ENCODE measurements at places on chromosomes 5 and 9.

GRCh38 chr9:20397348-20397747 is 225.0 kb downstream of the MLLT3 start:
- no peaks in the 10 kb centered on the region for H3K36me3 ChIP-seq
- H3K4me3 ChIP-seq = no peak overlapping the region
- H3K27ac ChIP-seq = no peak overlapping the region
- DNase-seq = no peak
- 0 out of 2 replicates have a peak, but pooled peaks cover 2% of the 10 kb centered on the region for H3K4me1 ChIP-seq
- no peaks in the 10 kb centered on the region for H3K27me3 ChIP-seq

DNA sequence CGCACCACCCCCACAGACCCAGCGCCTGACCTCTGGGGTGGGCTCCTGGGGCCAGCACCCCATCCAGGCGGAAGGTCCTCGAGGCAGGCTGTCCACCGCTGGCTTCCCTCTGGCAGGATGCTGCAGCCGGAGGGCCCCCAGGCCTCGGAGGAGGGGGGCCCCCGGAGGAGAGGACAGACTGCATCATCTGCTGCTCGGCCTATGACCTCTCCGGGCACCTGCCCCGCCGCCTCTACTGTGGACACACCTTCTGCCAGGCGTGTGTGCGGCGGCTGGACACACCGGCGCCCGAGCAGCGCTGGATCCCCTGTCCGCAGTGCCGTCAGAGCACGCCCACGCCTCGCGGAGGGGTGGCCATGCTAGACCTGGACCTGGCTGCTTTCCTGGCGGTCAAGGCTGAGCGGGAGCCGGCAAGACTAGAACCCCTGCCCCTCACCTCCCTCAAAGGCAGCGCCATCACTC is 1.2 kb downstream of the RNF224 start:
- H3K36me3 ChIP-seq = no peaks in the 10 kb centered on the region
- no peaks in the 10 kb centered on the region for H3K27me3 ChIP-seq
- no peak overlapping the region for H3K27ac ChIP-seq
- H3K4me1 ChIP-seq = peaks cover 2% of the 10 kb centered on the region

- H3K27ac ChIP-seq = no peak overlapping the region
- no peaks in the 10 kb centered on the region for H3K27me3 ChIP-seq
- no peaks in the 10 kb centered on the region for H3K36me3 ChIP-seq
- no peak for DNase-seq
- H3K4me3 ChIP-seq = no peak overlapping the region
Measured at GRCh38 chr5:62623271-62623670, 44.7 kb downstream of the LRRC70 start.

DNA sequence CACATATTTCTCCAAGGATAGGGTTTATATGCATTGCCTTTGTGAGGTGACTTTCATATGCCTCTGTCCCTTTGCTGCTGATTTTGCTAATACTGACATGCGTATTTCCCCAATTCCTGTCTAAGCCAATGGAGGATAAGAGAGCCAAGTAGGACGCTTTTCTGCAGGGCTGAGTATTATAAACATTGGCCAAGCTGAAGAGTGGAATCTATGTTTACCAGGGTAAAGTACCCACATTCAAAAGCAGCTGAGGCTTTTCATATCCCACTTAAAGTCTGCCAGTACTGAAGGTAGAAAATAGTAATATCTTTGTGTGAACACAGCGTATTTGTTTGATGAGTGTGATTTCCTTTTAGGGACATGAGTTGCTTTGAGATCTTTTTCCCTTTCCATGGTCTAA is 128.8 kb upstream of the GPR151 start:
- no peak for DNase-seq
- no peaks in the 10 kb centered on the region for H3K27me3 ChIP-seq
- no peaks in the 10 kb centered on the region for H3K36me3 ChIP-seq
- no peak overlapping the region for H3K27ac ChIP-seq
- no peak overlapping the region for H3K4me3 ChIP-seq

DNA sequence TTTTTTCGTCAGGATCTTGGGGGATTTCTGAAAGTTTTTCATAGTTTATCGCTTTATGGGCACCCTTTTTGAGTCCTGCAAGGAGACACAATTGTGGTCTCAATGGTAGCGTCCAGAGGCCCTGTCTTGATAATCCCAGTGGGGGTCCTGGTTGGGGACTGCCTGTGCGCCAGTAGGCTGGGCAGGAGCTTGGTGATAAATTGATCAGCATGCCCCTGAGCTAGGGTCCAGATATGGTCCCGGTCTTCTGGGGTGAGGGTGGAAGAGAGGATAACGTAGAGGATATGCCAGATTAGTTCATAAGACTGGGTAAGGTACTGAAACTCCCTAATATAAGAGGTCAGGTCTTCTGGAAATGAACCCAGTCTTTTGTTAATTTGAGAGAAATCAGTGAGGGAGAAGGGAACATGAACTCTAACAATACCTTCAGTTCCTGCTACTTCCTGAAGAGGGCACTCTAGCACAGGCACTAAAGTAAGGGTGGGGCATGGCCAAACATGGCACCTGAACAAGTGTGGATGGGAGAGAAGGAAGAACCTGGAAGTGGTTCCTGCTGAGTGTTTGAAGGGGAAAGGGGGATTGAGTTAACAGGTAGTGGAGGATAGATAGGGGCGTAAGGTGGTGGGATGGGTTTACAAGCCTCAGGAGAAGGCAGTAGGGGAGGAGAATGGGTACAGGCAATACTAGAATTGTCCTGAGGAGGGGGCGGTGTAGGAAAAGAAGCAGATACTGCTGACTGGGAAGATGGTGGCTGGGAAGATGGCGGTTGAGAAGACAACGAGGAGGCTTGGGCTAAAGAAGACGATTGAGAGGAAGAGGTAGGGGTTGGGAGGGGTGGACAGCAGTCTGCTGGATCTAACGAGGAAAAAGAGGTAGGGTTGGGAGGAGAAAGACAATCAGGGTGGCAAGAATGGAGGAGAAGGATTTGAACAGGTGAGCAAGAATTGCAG is 33.8 kb upstream of the ANXA2R start:
- no peak for DNase-seq
- no peak overlapping the region for H3K4me3 ChIP-seq
- H3K4me1 ChIP-seq = no peaks in the 10 kb centered on the region
- H3K27ac ChIP-seq = no peak overlapping the region
- H3K27me3 ChIP-seq = no peaks in the 10 kb centered on the region
- H3K36me3 ChIP-seq = 0 out of 2 replicates have a peak, but pooled peaks cover 3% of the 10 kb centered on the region

- H3K36me3 ChIP-seq = peaks cover 1% of the 10 kb centered on the region
- no peak overlapping the region for H3K27ac ChIP-seq
- no peak for DNase-seq
- H3K27me3 ChIP-seq = no peaks in the 10 kb centered on the region
- H3K4me3 ChIP-seq = no peak overlapping the region
Measured at GRCh38 chr9:126859111-126859510, 1.3 kb upstream of the ZBTB34 start.

DNA sequence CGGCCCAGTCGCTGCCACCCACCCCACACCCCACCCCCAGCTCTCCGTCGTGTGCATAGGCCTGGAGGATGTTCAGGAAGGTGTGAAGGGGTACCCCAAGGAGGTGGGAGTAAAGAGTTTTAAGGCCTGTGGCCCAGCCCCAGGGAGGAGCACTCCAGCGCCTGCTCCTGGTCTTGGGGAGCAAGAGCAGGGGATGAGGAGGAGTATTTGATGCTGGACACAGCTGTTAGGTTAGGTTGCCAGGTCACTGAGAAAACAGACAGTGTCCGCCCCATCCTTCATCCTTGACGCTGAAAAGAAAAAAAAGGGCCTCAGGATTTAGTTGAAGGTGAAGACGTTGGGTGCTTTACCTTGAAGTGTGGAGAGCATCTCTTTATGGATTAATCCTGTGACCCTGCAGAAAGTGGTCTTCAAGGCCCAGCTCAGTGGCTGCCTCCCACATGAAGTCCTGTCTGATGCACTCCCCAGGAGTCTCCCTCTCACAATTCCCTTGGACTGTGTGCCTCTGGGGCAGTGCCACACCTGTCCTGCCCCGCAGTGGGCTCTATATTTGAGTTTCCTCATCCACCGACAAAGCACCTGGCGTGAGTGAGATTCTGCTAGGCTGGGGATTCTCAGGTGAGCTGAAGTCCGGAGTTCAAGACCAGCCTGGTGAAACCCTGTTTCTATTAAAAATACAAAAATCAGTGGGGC is 101.8 kb downstream of the SPRY4 start:
- no peak overlapping the region for H3K27ac ChIP-seq
- H3K4me3 ChIP-seq = no peak overlapping the region
- H3K36me3 ChIP-seq = no peaks in the 10 kb centered on the region
- no peak for DNase-seq
- no peaks in the 10 kb centered on the region for H3K27me3 ChIP-seq

DNA sequence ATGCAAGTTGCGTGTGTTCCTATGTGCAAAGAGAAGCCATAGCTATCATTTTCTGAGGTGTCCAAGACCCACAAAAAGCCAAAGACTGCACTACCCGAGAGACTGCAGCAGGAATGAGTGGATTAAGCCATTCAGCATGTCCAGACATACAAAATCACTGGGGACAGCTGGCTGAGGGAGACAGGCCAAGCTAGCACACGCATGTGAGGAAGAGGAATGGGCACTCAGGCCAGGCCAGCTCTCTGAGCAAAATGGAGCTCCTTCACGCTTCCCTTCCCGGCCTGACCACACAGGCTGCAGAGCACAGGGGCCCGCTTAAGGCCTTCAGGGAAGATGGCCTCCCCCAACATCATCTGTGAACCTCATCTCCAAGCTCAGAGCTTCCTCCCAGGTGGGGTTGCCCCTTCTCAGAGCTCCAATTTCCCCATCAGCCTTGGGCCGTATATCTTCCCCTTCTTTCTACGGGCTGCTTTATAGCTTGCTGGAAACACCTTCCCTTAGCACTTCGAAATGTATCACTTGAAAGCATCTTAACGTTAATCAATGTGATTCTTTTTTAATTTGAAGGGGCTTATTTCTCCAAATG is 8.4 kb downstream of the DCANP1 start:
- no peak overlapping the region for H3K27ac ChIP-seq
- H3K4me1 ChIP-seq = peaks cover 2% of the 10 kb centered on the region
- H3K36me3 ChIP-seq = no peaks in the 10 kb centered on the region
- no peak for DNase-seq
- H3K27me3 ChIP-seq = no peaks in the 10 kb centered on the region
- no peak overlapping the region for H3K4me3 ChIP-seq

DNA sequence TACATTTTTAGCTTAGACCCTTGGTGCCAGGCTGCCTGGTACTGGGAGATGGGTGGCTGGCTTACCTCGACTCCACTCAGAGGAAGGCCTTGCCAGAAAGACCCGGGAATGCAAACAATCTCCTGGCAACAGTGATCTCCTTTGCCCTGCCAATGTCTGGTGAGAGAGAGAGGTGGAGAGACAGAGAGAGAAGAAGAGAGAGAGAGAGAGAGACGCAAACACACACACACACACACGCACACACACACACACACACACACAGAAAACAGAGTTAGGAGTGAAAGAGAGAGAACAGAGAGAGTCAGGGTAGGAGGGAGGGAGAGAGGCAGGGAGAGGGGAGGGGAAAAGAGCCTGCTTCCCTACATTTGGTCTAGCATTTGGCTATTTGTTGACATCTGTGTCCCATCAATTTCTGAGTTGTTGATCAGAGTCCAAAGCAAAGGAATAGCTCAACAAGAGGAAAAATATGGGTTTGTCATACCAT is 181.6 kb upstream of the MAP1B start:
- no peak for DNase-seq
- no peaks in the 10 kb centered on the region for H3K27me3 ChIP-seq
- H3K27ac ChIP-seq = no peak overlapping the region
- no peaks in the 10 kb centered on the region for H3K36me3 ChIP-seq
- H3K4me1 ChIP-seq = no peaks in the 10 kb centered on the region

- peak overlapping the region; percentile 52 for H3K4me3 ChIP-seq
- H3K4me1 ChIP-seq = peaks cover 3% of the 10 kb centered on the region
- no peak overlapping the region for H3K27ac ChIP-seq
- DNase-seq = no peak
Measured at GRCh38 chr9:130680836-130681768, 12.5 kb upstream of the EXOSC2 start.

DNA sequence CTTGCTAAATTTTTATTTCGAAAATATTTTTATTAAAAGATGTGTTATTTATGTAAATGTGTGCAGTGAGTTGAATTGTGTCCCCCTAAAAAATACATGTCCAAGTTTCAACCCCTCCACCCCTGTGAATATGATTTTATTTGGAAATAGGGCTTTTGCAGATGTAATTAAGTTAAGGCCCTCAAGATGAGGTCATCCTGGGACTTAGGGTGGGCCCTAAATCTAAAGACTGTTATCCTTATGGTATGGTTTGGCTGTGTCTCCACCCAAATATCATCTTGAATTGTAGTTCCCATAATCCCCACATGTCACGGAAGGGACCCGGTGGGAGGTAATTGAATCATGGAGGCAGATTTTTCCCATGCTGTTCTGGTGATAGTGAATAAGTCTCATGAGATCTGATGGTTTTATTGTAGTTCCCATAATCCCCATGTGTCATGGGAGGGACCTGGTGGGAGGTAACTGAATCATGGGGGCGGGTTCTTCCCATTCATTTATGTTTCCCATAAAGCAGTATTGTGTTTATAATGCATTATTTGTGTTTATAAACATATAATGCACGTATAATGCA is 1.5 kb upstream of the TMED7 start:
- no peaks in the 10 kb centered on the region for H3K27me3 ChIP-seq
- no peaks in the 10 kb centered on the region for H3K36me3 ChIP-seq
- H3K27ac ChIP-seq = no peak overlapping the region
- no peaks in the 10 kb centered on the region for H3K4me1 ChIP-seq
- DNase-seq = no peak
- H3K4me3 ChIP-seq = no peak overlapping the region

DNA sequence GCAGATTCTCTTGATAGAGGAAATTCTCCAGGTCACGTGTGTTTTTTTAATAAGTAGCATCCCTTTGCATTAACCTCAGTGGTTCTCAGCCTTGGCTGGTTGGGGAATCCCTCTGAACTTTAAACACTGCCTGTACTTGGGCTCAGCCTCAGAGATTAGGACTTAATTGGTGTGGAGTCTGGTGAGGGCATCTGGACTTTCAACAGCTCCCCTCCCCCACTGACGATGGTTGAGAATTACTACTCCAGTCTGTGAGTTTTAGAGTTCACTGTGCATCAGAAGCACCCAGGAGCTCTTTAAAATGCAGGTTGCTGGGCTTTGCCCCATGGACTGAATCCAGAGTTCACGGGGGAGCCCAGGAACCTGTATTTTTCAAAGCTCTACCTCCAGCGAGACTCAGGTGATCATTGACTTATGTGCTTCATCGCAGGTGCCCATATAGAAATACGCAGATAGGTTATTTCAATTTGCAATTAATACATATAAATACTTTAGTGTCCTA is 71.4 kb downstream of the DAPK1 start:
- peaks cover 13% of the 10 kb centered on the region for H3K4me1 ChIP-seq
- no peak overlapping the region for H3K27ac ChIP-seq

DNA sequence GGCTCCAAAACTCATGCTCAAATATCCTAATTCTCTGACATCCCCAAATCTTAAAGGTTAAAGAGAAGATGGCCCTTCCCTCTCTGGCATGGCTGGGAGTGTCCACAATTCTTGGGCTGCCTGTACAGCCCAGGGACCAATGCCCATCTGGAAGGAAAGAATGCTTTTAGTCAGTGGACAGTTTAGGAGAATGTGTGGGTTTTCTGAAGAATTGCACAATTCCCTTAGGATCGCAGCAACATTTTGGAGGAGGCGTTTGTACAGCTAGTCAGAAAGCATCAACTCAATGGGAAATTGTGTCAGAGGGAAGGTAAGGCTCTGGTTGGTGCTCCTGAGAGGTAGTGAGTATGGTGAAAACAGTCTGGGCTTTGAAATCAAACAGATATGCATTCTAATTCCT is 15.0 kb downstream of the FAM193B start:
- H3K27ac ChIP-seq = no peak overlapping the region
- no peaks in the 10 kb centered on the region for H3K27me3 ChIP-seq
- H3K4me3 ChIP-seq = no peak overlapping the region
- peaks cover 15% of the 10 kb centered on the region for H3K36me3 ChIP-seq
- DNase-seq = no peak

All from iPS DF 6.9 (cell line).